M059J (cell line): ENCODE measurements at places on chromosomes 5 and 9.

GRCh38 chr5:159800131-159800840, 116.0 kb upstream of the ADRA1B start:
- DNase-seq: no peak

DNA sequence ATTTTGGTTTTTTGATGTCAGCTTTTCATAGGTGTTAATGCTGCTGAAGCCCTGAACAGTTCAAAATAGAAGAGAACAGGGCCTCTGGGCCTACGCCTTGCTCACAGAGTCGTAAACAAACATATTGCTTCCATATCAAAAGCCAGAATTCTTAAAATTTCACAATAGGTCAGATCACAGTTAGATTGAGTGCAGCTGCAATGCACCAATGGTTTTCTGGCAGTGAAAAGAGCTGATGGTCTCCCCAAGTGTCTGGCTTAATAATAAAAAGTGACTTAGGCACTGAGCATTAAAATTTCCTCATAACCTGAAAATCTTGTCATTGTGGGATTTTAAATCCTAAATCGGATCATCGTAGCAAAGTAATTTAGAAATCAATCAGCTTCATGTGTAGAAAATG, 493.0 kb downstream of the CAAP1 start:
- no peak for DNase-seq

DNA sequence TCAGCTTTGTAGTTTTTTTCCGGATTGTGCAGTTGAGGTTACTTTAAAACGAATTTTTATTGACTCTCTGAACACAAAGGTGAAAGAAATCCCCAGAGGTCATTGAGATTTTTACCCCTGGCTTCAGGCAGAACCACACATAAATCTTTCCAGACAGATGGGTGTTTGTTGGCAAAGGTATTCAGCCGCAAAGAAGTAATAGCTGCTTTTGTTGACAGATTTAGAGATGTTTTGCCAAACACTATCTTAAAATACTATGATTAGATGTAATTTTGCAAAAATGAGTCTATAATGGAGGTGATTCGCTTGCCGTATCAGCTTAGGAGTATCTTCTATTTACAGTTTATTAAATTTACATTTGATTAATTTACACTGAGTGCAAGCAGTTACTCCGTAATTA, 418.3 kb upstream of the CLINT1 start:
- DNase-seq: no peak

DNA sequence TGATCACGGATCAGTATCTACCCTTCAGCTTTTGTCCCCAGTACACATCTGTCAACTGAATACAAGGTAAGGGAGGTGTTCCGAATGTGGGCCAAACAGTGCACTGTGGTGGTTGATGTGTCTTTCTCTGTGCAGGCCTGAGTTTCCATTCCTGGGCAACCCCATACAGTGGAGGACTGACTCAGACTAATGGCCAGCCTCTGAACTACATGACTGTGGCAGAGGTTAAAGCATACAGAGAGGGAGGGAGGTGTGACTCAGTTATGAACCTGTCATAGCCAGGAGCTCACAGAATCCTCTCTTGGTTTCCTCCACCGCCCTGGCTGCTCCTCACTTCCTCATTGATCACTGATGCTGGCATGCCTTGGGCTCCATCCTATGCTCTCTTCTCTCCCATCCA, 136.4 kb upstream of the TAS2R1 start:
- DNase-seq: peak; percentile 85

- DNase-seq: no peak
Observed at GRCh38 chr5:38645508-38645907, 89.1 kb upstream of the LIFR start.

DNA sequence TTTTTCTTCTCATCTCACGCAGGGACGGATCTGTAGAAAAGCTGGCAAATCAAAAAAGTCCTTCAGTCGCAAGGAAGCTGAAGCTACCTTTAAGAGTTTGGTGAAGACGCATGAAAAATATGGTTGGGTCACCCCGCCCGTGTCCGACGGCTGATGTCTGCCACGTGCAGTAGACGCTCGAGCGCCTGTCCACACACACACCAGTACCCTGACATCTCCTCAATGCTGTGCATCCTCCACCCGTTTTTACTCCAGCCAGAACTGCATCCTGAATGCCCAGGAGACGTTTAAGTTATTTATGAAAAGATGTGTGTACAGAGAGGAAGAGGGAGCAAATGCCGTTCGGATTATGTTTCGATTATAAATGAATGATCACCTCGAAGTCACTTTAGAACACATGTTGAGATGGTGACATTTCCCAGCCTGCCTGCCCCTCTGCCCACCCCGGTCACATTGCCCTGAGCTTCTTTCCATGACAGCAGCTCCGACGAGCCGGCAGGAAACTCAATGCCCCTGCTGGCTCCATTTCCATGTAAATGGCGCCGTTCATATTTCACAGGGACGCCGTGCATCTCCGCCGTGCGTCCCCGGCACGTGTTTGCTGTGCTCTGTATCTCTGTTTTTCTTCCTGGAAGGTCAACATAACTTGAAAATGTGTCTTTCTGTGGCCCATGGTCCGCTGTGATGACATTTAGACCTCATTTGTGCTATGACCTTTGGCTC, 42.7 kb downstream of the UBE2QL1 start:
- DNase-seq: no peak

GRCh38 chr5:140109018-140109758, 4.7 kb upstream of the PURA start:
- DNase-seq: no peak

DNA sequence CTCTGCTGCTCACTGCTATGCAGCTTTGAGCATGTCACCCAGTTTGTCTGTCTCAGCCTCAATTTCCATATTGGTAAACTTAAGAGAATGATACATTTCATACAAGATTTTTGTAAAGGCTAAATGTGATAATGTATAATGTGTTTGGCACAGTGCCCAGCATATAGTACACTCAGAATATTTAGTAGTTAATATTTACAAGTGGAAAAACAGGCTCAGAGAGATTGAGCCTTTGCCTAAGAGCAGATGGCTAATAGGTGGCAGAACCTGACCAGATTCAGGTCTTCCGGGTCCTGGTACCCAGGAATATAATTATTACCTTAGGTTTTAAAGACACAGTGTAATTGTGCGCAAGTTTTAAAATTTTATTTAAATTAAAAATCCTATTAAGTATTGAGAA, 46.8 kb upstream of the KIAA1958 start:
- no peak for DNase-seq
